ENCODE measurements at places on chromosomes 4 and X.

DNA sequence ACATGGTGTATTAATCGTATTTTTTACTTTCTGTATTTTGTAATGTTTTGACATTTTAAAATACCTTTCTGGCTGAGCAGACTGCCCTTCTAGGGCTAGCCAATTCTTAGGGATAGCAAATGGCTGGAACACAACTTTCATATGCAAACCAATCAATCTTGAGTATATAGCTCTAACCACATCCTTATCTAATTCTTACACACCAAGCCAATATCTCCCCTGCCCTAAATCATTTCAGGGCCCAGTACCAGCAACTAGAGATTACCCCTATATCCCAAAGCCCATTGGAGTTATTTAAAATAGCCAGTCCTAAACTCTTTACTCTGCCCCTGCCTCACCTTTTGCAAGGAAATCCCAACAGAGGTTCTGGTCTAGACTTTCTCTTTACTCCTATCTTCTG is 58.3 kb downstream of the INTS12 start:
- DNase-seq, result no peak

- no peak for DNase-seq
These were observed 53.7 kb upstream of the TMPRSS11F start for GRCh38 chr4:68183417-68183816.

GRCh38 chrX:51955200-51955599 is 61.8 kb downstream of the MAGED1 start:
- DNase-seq, result peak; percentile 61

GRCh38 chr4:23929248-23929647 is 39.4 kb upstream of the PPARGC1A start:
- DNase-seq, result no peak

GRCh38 chr4:93289831-93290230 is 538.7 kb upstream of the ATOH1 start:
- no peak for DNase-seq

DNA sequence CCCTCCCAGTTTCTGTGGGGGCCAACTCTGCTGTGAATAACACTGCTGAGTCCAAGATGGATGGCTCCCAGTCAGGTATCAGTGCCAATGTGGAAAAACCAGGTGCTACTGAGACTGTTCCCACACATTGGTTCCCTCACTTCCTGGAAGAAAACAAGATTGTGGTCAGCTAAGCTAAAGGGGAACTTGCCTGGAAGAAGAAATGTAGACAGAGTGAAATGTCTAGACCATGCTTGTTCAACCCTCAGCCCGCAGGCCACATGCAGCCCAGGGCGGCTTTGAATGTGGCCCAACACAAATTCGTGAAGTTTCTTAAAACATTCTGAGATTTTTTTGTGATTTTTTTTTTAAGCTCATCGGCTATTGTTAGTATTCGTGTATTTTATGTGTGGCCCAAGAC is 28.6 kb upstream of the UTP14A start:
- DNase-seq, result no peak

DNA sequence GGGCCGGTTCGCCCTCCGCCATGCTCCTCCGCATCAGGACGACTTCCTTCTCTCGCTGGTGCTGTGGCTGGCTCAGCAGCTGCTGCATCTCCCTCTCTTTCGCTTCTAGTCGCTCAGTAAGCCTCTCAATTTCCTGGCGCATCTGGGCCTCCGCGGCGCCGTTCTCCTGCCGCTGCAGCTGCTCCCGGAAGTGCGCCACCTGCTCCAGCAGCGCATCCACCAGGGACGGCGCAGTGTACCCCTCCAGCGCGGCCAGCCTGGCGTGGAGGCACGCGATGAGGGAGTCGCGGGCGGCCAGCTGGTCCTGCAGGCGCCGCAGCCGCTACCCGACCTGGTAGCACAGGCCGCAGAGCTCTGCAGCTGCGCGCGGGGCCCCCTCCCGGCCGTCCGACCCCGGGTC is 97.4 kb upstream of the MED14 start:
- no peak for DNase-seq

DNA sequence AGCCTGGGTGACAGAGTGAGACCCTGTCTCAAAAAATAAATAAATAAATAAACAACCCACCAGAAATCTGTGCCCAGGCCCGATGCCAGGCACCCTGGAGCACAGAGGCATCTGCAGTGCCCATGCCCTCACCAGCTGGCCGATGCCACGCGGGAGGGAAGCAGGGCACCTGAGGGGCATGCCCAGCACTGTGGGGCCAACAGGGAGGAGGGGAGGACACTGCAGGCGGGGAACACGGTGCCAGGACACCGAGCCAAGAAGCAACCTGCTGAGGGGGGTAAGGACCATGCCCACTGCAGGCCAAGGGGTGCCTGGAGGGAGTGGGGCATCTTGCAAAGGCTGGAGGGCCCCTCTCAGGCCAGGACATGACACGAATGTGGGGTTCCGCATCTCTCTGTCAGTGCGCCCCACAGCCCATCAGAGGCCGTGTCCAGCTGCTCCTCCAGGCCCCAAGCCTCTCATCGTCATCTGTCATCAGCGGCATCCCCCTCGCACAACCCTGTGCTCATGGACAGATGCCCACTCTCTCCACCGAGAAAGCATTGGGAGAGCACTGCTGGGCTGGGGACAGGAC is 13.3 kb upstream of the DUSP9 start:
- no peak for DNase-seq

DNA sequence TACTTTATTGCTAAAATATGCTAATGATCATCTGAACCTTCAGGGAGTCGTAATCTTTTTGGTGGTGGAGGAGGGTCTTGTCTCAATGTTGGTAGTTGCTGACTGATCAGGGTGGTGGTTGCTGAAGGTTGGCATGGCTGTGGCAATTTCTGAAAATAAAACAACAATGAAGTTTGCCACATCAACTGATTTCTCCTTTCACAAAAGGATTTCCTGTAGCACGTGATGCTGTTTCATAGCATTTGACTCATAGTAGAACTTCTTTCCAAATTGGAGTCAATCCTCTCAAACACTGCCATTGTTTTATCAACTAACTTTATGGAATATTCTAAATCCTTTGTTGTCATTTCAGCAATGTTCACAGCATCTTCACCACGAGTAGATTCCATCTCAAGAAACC is 19.3 kb downstream of the DDIT4L start:
- no peak for DNase-seq

DNA sequence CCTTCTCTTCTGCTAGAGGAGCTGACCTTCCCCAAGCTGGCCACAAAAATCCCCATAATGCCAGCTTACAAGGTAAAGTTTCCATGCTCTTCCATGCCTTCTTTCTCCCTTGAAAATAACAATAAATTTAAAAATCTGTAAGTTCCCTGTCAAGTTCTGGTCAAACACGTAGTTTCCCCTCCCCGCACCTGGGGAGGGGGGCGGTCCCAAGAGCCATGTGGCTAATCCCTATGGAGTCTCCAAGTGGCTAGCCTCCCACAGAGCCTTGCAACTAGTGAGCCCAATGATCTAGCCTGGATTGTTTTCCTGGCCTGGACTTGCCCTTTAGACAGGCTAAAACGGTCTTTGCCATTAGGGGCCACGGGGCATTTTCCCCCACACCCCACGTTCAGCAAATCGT is 2.1 kb upstream of the NRK start:
- no peak for DNase-seq

DNA sequence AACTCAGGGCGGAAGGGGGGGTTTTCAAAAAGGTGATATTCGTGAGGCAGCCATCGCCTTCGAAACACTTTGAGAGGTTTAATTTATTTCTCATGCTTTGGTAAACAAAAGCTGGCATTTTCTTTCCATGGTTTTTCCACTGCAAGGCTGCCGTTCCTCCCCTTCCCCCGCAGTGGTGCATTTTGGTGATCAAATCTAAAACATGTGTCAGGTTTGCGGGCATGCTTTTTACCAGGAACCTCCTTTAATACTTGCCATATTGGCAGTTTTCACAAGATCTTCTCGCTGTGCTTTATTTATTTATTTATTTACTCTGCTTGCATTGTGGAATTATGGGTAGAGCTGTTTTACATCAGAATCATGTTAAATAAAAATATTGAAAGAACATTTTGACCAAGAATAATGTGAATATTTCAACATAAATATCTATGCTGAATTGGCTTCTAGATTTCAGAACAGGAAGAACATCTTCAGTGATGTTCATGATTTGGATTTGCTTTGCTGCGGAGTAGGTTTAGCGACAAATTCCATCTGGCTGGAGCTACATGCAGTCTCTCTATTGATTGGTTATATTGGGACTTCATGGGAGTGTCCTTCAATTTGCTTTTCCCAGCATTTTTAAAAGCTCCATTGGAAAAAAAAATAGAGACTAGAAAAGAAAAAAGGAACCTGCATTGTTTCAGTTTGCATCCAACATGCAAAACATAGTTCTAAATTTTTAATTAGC is 54.4 kb downstream of the STOX2 start:
- DNase-seq, result no peak

GRCh38 chrX:9134366-9134765 is 100.4 kb upstream of the FAM9B start:
- no peak for DNase-seq

DNA sequence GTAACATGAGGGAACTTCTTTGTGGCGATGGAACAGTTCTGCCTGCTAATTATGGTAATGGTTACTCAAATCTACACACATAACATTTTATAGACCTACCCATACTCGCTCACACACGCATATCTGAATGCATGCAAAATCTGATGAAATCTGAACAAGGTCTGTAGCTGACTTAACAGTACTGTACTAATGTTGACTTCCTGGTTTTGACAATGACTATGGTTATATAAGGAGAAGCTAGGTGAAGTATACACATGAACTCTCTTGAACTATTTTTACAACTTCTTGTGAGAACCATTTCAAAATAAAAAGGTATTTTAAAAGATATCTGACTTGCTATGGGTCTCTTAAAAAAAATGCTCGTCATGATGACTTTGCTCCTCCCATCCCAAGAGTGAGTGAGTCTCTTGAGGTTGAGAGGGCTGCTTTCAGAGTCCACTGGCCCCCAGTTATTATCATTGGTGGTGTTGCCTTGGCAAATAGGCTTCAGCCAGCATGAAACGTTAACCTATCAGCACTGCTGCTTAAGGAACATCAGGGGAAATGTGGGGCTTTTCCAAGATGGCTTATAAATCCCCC is 99.8 kb downstream of the MTMR1 start:
- DNase-seq, result no peak

GRCh38 chr4:164357957-164358356 is 396.0 kb upstream of the SMIM31 start:
- DNase-seq, result no peak

DNA sequence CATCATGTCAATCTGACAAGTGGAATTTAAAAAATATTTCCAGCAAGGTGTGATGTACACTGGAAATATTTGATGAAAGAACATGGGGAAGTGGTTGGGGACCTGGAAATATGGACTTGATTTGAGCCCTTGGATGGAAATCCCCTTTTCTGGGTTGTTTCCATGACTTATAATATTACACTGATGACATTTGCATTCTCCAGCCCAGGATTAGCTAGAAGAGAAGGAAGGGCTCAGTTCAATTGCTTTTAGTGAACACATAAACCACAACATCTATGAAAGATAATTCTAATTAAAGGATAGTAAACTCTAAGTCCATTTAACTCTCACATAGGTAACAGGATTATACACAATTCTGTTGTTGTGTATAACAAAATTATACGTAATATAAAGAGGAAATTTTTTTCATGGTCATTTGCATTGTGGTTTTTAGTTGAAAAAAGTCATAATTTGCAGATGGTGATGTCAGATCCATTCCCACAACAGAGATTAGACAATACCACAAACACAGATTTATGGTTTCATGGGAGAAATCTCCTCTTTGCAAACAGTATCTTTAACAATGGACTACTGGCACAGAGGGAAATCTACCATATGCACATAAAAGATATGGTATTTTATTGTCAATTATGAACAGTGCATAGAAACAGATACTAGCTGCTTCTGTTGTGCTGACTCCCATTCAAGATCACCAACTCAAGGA is 126.5 kb downstream of the DKK2 start:
- DNase-seq, result no peak

- no peak for DNase-seq
These were observed 87.3 kb downstream of the ADGRG4 start for GRCh38 chrX:136387951-136388502.

DNA sequence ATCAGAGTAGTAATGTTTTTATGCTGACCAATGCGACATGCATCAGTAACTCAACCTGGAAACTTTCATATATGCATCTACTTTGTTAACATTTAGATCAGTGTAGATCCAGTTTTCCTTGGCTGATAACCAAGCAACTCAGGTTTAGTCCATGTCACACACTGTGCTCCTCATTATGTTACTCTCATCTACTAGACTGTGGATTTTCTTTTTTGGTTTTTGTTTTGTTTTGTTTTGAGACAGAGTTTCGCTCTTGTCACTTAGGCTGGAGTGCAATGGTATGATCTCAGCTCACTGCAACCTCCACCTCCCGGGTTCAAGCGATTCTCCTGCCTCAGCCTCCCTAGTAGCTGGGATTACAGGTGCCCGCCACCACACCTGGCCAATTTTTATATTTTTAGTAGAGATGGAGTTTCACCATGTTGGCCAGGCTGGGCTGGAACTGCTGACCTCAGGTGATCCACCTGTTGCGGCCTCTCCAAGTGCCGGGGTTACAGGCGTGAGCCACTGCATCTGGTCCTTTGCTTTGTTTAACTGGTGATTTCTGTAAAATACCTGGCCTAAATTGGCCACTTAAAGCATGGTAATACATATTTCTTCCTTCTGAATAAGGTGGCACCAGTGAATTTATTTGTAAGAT is 48.6 kb downstream of the SMARCAD1 start:
- DNase-seq, result no peak

GRCh38 chr4:2721586-2721985 is 34.5 kb downstream of the TNIP2 start:
- DNase-seq, result no peak

DNA sequence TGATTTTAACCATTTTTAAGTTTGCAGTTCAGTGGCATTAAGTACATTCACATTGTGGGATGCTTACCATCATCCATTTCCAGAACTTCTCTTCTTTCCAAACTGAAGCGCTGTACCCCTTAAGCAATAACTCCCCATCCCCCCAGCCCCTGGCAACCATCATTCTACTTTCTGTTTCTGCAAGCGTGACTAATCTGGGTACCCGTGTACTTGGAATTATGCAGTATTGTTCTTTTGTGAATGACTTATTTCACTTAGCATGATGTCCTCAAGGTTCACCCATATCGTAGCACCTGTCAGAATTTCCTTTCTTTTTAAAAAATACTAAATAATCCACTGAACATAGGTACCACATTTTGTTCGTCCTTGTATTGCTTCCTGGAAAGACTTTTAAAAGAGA is 32.9 kb downstream of the USP9X start:
- DNase-seq, result no peak

DNA sequence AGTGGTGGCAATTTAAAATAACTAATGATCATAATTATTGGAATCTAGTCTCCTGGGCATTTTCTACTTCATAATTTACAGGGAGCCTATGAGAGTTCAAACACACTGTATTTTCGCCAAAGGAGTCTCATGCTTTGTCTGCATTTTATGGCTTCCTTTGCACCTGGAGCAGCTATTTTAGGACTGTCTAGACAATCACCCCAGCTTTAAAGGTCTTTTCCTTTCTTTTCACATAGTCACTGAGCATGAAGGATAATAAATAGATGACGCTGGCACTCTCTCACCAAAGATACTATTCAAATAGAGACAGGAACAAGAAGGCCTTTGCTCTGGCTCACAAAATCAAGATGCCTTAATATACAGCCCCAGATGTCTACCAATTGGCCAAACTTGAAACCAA is 43.0 kb downstream of the AMELX start:
- DNase-seq, result no peak
